Osteocyte (in vitro differentiated cells): ENCODE measurements at places on chromosomes 3 and 15.

GRCh38 chr15:40474581-40474980 is 3.8 kb downstream of the CHST14 start:
- DNase-seq = no peak

DNA sequence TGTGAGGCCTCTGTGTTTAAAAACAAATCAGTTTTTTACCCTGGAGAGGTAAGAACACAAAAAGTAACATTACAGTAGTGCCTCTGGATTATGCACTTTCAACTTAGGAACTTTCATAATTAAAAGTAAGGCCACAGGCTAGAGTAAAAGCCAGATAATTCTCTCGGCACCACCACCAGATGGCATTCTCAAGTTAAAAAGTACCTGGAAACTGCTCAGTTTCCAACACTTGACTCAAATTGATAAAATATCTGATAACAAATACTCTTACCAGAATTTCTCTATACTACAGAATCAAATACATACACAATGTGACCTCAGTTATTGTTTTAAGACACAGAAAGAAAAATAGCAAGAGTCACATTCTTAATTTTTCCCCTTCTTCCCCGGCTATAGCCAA is 19.9 kb downstream of the SPICE1 start:
- no peak for DNase-seq

DNA sequence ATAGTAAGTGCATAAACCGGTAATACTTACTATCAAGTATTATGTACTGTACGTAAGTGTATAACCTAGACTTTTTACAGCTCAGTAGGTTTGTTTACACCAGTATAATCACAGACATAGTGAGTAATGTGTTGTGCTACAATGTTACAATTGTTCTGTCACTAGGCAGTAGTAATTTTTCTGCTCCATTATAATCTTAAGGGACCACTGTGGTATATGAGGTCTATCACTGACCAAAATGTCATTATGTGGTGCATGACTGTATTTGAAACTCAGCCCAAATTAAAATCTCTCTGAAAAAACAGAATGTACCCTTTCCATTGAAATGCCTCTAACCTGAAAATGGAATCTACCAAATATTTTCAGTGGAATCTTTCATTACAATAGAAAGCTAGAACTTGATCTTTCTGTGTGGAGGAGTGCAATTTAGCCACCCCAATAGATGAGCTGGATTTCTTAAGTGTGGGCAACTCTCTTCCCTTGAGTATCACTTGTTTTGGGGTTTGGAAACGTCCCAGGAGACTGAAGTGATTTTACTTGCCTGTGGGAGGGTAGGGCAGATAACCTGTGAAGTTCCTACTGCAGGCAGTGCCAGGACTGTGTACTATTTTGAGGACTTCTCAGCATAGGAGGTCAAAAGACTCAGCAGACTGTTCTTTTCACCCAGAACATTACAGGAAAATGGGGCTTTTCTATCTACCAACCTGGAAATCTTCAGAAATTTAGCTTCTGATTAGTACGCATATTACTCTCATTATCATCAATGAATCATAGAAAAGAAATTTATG is 50.9 kb downstream of the FAM98B start:
- no peak for DNase-seq

- no peak for DNase-seq
Measured at GRCh38 chr3:140085001-140085400, 150.0 kb downstream of the CLSTN2 start.

DNA sequence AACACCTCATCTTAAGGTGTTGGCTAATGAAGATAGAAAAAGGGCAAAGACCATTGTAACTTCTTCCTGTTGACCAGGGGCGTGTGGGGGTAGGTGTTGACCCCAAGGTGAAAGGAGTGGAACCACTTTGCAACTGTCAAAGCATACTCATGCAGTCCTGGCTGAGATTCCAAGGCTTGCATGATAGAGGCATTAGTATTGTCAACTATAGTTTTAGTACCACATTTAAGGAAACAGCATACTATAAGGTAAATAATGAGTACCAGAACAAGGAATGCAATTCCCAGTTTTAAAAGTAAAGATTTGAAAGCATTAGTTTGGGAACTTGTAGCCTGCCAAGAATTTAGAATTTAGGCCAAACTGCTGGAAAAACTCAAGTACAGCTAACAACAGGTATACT is 27.8 kb upstream of the ADGRG7 start:
- DNase-seq = no peak

- peak; percentile 97 for DNase-seq
Measured at GRCh38 chr15:34969340-34970097, at the start of gene AQR. AQR (minus strand) TSS chr15:34969742; CDS start chr15:34969613, 129 bp downstream.

DNA sequence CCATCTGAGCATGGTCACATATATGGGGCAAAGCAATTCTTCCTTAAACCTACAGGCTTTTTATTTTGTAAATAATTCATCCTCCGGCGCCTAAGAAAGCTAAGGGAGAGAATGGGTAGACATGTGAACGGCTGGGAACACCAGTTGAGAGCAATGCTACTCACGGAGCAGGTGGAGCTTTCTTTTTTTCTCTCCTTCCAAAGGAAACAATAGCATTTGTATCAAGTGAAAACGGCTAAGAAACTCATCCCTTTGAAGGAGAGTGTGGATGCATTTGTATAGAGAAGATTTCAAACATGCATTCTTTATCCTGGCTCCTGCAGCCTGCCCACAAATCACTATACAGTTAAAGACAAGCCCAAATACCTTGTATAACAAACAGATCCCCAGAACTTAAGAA is 637.8 kb downstream of the MAGI1 start:
- no peak for DNase-seq

- DNase-seq = no peak
Measured at GRCh38 chr3:127158614-127159229, 34.2 kb upstream of the PRR23E start.

DNA sequence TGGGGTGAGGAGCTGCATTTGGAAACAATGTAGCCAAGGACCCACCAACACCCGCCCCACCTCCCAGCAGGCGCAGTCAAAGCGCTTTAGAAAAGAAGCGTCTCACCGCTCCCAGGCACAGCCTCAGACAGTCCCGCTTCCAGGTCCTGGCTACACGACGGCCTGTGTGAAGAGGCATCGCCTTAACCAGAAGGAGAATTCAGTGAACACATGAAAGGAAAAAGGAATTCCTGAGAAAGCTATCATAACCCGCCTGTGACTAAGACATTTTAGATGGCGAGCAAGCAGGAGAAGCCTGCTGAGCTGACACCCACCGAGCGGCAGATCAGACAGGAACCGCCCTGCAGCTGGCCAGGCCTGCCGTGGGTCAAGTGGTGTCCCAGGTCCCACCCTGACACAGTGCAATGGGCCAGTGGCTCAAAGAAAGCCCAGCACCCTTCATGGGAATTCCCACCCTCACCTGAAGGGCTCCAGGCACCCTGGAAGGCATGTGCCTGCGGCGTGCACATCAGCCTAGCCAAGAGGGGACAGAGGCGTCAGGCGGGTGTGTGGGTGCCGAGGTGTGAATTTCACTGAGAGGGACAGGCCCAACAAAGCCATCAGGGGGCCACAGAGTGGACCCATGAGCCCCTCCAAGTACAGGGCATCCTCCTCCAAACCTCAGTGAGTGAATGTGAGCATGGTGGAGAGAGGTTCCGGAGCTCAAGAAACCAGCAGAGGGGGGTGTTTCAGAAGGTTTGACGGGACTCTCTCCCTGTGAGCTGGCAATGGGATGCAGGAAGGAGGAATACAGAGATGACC is 144.8 kb downstream of the NSMCE3 start:
- no peak for DNase-seq

- DNase-seq = no peak
Measured at GRCh38 chr15:85097725-85098124, 116.1 kb downstream of the PDE8A start.

DNA sequence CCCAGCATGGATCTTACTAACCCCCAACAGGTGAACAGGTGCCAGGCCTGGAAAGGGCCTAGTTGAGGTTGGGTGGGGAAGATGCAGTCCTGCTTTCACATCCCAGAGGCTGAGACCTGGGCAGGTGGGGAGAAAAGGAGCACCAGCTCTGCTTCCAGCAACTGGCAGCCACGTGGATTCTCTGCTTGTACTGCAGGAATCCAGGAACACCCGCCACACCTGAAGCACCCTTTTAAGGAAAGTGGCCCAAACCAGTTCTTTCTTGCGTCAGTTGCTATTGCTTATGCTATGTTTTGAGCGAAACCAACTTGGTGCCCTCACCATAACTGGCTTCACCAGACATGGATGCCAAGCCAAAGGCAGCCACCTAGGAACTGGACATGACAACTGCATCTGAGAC is 28.1 kb upstream of the NEO1 start:
- DNase-seq = no peak

GRCh38 chr3:10747341-10747740 is 68.7 kb upstream of the SLC6A11 start:
- no peak for DNase-seq

- no peak for DNase-seq
Measured at GRCh38 chr3:29655015-29655747, 374.3 kb downstream of the RBMS3 start.

GRCh38 chr3:151224268-151224866 is 21.4 kb upstream of the GPR171 start:
- DNase-seq = no peak

DNA sequence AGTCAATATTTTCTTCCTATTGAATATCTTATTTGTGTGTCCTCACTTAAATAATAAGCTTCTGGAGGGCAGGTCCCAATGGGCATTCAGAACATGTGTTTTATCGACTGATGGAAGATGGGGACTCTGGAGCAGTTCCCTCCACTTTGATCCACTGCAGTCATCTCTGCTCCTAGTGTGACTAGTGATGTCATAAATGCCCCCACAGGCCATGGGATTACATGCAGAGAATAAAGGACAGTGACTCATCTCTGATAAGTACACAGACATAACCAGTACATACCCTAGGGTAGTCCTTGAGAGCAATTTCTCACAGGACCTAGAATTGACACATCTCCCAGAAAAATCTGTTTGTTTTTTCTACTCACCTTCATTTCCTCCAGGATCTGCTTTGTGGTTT is 49.4 kb upstream of the FMN1 start:
- no peak for DNase-seq

DNA sequence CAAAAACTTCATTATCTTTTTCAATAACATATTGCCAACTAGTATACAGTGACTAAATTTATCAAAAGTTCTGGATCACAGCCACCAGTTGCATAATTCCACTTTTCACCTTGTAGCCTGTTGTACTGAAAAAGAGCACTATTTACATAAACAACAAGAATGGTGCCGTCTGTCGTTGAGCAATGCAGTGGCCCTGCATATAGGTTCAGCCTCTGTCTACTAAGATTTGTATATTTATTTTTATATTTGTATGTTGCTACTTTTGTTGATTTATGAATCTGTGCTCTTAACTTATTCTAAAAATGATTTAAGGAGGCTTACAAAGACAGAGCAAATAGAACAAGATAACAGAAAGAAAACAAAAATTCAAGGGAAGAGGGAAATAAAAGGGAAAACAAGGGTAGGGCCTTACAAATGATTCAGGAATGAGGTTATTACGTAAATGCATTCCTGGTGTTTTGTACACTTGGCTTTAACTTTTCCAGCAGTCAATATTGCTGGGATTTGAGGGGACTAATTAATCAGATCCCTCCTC is 257.6 kb upstream of the STT3B start:
- no peak for DNase-seq

DNA sequence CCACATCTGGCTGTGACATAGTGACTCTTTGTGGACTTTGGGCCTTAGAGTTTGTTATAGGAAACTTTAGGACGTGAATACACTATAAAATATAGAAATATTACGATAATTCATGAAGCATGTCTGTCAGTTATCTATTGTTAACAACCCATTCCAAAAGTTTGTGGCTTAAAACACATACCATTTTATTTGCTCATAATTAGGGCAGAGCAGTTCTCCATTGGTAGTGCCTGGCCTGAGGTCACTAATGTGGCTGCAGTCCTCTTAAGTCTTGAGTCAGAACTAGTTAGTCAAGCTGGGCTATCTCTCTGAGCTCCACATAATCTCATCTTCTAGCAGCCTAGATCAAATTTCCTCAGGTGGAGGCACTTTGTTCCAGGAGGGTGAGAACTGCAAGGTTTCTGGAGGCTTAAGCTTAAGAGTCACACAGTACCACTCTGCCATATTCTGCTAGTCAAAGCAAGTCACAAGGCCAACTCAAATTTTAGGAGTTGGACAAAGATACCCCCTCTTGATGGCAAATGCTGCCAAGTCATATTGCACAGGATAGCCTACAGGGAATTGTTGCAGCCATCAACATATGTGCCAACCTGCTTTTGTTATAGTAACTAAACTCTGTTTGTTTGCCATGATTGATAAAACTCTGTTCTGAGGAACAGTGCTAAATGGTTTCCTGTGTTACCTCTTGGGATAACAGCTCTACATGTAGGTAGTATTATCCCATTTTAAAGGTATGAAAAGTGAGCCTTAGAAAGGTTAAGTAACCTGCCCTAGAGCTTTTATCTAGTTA is 8.7 kb downstream of the ATXN7 start:
- DNase-seq = no peak

GRCh38 chr3:30996467-30996866 is 102.0 kb upstream of the GADL1 start:
- no peak for DNase-seq

DNA sequence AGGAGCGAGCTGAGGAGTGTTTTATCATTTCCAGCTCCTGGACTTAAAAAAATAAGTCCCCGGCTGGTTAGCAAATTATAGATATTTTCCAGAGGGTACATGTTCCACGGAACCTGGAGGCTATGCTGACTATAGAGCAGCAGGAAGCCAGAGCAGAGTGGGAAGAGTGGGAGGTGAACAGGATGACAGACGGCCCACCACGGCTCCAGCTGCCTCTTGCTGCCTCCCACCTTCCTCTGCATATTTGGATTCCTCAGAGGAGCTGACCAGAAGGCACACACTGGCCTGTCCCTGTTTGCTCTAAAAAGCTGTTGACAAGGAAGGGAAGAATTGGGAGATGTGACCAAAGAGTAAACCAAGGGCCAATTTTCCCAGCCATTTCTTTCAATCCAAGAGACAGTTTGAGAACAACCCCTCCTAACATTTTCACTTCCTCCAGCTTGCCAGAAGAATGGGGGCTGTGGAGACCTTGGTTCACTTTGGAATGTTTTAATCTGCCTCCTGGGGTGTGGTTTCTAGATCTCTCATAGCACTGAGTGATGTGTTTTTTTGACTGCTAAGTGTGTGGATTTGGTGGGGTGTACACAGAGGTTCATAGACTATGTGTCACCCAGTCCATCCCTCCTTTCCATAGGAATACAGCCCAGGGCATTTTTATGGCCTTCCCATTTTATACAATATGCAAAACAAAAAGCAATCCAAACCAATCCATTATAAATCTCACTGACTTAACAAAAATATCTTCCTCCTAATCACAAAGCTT is 36.8 kb downstream of the HGD start:
- no peak for DNase-seq

GRCh38 chr3:58485801-58486435 is 6.0 kb upstream of the KCTD6 start:
- DNase-seq = no peak

GRCh38 chr15:83340087-83340486 is 55.6 kb upstream of the BNC1 start:
- DNase-seq = no peak

- DNase-seq = no peak
Measured at GRCh38 chr3:54882129-54882833, 45.6 kb downstream of the LRTM1 start.

GRCh38 chr15:70519616-70520015 is 243.7 kb downstream of the UACA start:
- no peak for DNase-seq
